Left kidney (tissue), 8 donors: ENCODE measurements at places on chromosomes 5 and 9. TPM values are rescaled to one million over a fixed set of nuclear protein-coding genes. Genes with fewer than 3 reads are reported as not detected.
A peak's percentile ranks its signal among the peaks of the same experiment; 100 is the strongest.

GRCh38 chr9:71760901-71761300 lies 7.4 kb downstream of the CEMIP2 start:
- no peak for DNase-seq

DNA sequence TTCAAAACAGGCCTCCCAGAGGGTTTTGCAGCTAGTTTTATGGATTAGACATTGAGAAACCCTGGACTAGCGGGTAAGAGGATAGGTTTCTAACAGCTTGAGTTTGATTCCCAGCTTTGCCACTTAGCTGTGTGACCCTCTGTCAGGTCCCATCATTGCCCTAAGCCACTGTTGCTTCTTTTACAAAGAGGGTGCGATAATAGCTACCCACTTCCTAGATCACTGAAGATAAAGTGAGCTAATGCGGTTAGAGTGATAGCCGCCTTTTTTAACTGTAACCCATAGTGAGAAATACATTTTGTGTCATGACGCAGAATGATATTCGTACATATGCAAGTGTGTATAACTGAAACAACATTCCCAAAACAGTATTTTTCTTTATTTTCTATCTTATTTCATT lies 40.3 kb downstream of the CSF1R start:
- DNase-seq, result no peak

GRCh38 chr5:81014348-81014747 lies 54.2 kb downstream of the RASGRF2 start:
- DNase-seq, result no peak

DNA sequence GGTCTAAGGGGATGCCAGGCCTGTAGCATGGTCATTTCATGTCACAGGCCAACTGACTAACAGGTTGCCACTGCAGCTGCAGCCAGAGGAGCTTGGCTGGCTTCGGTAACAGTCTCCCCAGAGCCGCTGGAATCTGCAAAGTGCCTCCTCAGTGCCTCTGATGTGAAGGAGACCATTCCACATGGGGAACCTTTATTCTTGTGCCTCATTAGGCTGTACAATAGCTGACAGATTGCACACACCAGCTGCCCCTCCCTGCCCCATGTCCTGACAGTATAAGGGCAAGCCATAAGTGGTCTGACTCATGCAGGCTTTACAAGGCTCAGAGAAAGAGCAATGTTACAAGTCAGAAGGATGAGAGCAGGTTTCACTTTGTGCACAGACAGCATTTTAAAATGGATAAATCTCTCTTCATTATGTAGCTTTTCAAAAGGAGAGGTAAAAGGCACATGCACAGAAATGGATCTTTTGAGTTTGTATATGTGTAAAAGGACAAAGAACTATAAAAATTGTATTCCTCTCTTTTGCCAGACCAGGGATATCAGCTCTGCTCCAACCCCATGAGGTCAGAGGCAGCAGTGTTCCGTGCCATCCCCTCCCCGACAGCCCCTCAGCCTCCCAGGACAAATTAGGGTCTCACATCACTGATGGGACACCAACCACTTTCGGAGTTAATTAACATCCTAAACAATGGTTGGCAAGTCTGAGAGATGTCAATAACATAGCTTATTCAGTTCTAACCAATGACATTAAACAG lies 467.8 kb downstream of the TMEM232 start:
- DNase-seq, result no peak

DNA sequence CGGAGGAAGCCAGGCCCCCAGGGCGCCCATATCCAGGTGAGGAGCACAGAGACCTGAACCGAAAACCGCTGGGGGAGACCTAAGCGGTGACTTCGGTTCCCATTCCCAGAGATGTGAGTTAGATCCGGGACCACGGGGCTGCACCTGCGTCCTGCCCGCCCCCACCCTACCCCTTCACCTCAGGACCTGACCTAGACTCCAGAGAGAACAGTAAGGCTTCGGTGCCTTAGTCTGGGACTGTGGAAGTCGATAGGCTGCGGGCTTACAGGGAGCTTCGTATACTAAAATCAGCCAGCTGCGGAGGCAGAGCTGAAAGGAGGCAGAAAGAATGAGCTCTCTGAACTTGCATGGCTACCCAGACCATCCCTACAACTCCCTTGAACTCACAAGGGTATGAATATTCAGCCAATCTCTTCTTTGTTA lies 518 bp upstream of the FAM13B start:
- no peak for DNase-seq

DNA sequence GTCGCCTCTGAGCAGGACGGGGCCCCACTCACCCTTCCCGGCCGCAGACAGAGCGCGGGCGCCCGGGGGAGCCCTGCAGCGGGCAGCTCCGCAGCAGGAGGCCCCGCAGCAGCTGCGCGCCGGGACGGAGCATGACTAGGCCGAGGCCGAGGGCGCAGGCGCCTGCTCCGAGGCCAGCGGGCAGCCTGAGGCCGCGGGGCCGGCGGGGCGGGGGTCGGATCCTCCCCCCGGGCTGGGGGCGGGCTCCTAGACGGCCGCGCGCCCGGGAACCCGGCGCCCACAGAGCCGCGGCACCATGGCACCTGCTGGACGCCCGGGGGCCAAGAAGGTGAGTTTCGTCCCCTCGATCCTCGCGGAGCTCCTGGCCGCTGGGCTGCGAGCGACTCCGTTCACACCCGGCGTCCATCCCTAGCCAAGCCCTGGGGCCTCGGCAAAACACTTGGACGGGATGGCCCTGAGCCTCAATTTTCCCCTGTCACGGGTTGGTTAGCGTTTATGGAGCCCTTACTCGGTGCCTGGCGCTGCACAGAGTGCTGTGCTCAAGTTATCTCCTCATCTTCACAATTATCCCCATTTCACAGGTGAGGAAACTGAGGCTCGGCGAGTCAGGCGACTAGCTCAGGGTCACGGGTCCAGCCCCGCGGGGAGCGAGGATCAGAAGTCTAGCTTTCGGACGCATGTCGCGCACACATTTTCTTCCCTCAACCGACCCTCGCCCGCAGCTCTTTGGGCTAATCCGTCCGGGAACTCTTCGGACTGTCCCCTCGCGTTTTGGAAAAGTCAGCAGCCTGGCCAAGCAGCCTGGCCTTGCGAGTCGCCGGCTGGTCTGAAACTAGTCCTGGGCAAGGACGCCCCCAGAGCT lies at the start of the genes BHMT2 and DMGDH:
Gene BHMT2 (plus strand): TSS at position 280 of the 862 bp plus-strand sequence. CDS start 16 bp downstream, at position 296.
Gene DMGDH (minus strand): TSS at position 187 of the 862 bp plus-strand sequence. CDS start 54 bp downstream, at position 133.
- DNase-seq, result peak; percentile 32

DNA sequence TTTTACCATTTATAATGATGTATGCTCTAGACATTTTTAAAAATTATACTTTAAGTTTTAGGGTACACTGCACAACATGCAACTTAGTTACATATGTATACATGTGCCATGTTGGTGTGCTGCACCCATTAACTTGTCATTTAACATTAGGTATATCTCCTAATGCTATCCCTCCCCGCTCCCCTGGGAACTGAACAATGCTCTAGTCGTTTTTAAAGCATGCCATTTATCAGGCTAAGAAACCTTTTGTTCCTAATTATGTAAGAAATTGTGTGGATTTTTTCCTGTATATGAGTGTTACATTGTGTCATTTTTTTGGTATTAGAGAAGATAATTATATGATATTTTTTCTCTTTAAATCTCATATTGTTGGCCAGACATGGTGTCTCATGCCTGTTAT lies 72.8 kb upstream of the SGCD start:
- no peak for DNase-seq

GRCh38 chr9:113398796-113399195 lies 2.3 kb downstream of the ALAD start:
- no peak for DNase-seq

DNA sequence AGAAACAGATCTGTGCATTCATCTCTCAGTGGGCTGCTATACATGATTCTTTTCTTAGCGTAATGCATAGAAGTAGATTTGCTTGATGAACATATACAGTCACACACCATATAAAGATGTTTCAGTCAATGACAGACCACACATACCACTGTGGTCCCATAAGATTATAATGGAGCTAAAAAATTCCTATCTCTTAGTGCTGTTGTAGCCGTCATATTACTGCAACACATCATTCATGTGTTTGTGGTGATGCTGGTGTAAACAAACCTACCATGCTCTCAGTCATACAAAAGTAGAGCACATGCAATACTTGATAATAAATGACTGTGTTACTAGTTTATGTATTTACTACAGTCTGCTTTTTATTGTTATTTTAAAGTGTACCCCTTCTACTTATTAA lies 214.3 kb downstream of the ARHGAP26 start:
- DNase-seq, result no peak

- DNase-seq, result no peak
Observed at GRCh38 chr5:42629284-42629683, 127.3 kb upstream of the CCDC152 start.

- DNase-seq, result no peak
Observed at GRCh38 chr5:118883362-118883761, 105.0 kb downstream of the DTWD2 start.

GRCh38 chr5:160245506-160246086 lies 16.3 kb downstream of the FABP6 start:
- DNase-seq, result no peak

GRCh38 chr5:77073667-77074066 lies 13.4 kb downstream of the ZBED3 start:
- DNase-seq, result no peak

- no peak for DNase-seq
Observed at GRCh38 chr5:33372721-33373472, 67.9 kb upstream of the TARS1 start.

- no peak for DNase-seq
Observed at GRCh38 chr9:125147401-125147951, 4.1 kb upstream of the SCAI start.

GRCh38 chr5:141947316-141947715 lies 10.7 kb downstream of the PCDH12 start:
- no peak for DNase-seq

DNA sequence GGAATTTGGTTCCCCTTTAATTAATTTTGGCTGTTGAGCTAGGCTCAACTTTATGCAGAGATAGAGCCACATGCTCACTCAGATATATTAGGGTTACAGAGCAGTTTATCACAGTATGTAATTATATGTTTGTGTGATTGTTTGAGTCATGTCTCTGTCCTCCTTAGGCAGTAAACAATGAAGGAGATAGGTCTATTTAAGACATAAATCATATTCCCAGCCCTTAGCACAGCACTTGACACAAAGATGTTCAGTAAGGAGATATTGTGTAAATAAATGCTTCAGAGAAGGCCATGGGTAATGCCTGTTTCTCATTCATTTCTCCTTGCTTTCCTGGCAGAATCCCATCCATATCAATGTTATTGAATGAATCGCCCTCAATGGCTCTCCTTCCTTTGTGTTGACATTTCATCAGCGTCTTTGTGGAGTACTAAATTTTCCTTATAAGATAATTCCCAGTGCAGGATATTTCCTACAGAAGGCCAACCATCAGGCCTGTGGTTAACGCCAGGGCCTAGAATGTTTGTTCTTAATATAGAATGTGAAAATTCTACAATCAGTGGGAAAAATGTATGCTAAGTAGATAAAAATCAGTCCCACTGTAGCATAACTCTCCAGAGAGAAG lies 408.0 kb downstream of the EBF1 start:
- DNase-seq, result no peak

DNA sequence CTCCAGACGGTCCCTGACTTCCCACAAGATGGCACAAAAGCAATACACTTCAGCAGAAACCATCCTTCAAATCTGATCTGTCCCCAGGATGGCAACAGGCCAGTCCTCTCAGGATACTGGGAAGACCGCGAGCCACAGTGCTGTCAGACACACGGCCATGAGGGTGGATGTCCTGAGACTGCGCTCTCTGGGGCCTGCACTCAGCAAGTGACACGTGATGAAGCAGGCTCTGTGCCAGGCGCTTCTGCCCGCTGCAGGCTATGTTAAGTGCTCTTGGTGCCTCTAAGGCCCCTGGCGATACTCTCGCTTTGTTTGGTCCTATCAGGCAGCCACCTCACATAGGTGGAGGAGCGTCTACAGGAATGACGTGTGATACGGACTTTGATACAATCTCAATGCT lies 7.1 kb downstream of the BRD9 start:
- DNase-seq, result no peak

The PCDHGB3 gene
- polyA plus RNA-seq, result 2.8 TPM

The RMI1 gene
- polyA plus RNA-seq, result 26.8 TPM

The GADD45G gene
- polyA plus RNA-seq, result 1.7 TPM

The MCTP1 gene
- polyA plus RNA-seq, result 7.7 TPM

The SEMA6A gene
- 72.5 TPM for polyA plus RNA-seq

The PCDHGC5 gene
- polyA plus RNA-seq, result 0.81 TPM

The COL15A1 gene
- 21.6 TPM for polyA plus RNA-seq
